A172 (cell line): ENCODE measurements at places on chromosomes 7 and 10. TPM values are rescaled to one million over a fixed set of nuclear protein-coding genes. Genes with fewer than 3 reads are reported as not detected.

IKZF1 gene
- total RNA-seq = not detected in 2 replicates

TRPV5 gene
- 0.22 TPM in 1 of 2 replicates, not detected in the other for total RNA-seq

TSPAN13 gene
- total RNA-seq = 2.4 and 2.8 TPM in 2 replicates

NUTM2E gene
- 0.07 TPM in 1 of 2 replicates, not detected in the other for total RNA-seq

BHLHA15 gene
- total RNA-seq = not detected in 2 replicates

- DNase-seq = no peak
Measured at GRCh38 chr7:25852939-25853271, 299.1 kb upstream of the NFE2L3 start.

- no peak for DNase-seq
Measured at GRCh38 chr7:80185571-80185970, 50.9 kb downstream of the GNAI1 start.

GRCh38 chr7:134320201-134320600, 3.5 kb upstream of the SLC35B4 start:
- no peak for DNase-seq

- DNase-seq = no peak
Measured at GRCh38 chr7:115827305-115828045, 203.1 kb downstream of the TFEC start.

- DNase-seq = no peak
Measured at GRCh38 chr10:11795101-11795920, 27.8 kb upstream of the PROSER2 start.

GRCh38 chr7:155788616-155789000, 23.7 kb downstream of the SHH start:
- peak; percentile 53 for DNase-seq

GRCh38 chr10:5940807-5941218, 36.5 kb downstream of the IL15RA start:
- no peak for DNase-seq

GRCh38 chr7:128446306-128446705, 9.4 kb upstream of the HILPDA start:
- no peak for DNase-seq

DNA sequence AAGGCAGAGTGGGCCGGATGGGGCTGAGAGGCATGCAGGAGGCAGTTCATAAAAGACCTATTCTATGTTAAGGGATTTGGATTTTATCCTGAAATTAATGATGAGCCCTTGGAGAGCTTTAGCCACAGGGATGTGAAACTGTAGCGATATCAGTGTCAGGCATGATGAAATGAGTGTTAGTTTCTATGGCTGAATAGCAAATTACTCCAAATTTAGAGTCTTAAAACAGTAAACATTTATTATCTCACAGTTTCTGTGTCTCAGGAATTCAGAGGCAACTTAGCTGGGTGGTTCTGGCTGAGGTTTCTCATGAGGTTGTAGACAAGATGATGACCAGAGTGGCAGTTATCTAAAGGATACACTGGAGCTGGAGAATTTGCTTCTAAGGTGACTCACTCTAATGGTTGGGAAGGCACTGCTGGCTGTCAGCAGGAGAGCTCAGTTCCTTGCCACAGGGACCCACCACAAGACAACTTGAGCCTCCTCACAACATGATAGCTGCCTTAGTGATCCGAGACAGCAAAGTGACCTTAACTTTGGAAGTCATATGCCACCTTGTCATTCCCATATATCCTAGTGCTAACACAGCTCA, 36.7 kb upstream of the SFTPD start:
- no peak for DNase-seq

- DNase-seq = peak; percentile 58
Measured at GRCh38 chr7:35036361-35037171, 719 bp downstream of the DPY19L1 start.

- DNase-seq = no peak
Measured at GRCh38 chr7:309586-310228, 19.7 kb downstream of the FOXL3 start.

DNA sequence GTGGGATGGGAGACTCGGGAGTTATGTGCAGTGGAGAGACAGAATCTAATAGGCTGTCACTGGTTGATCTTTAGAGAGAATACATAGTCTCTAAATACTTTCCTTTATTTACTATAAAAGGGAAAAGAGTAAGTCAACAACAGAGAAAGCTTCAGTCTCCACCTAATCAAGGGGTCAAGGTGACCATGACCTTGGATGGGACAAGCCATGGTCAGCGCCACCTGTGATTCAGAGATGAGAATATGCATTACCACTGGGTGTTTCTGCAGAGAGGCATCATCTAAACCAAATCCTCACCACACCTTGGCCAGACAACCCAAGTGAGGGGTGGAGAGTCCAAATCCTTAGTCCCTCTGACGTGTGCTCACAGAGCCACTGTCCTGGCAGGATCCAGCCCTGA, 39.9 kb downstream of the TNS3 start:
- no peak for DNase-seq
